Stimulated activated CD8-positive, alpha-beta memory T cell treated with anti-CD3 and anti-CD28 coated beads, Interleukin-2, amount 100 ng/mL, for 1 hour (primary cell): ENCODE measurements at places on chromosomes 1 and 21.

DNA sequence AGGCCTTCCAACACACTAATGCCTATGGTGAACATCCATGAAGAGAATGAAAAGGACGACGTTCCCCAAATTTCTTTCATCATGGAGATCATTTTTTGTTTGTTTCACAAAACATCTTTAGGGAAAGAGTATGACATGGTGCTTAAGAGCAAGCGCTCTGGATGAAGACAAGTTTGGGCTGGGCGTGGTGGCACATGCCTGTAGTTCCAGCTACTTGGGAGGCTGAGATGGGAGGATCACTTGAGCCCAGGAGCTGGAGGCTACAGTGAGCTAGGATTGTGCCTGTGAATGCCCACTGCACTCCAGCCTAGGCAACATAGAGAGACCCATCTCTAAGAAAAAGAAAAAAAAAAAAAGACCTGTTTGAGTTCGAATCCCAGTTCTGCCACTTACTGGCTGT is 253.1 kb downstream of the PTPRU start:
- no peak for DNase-seq

DNA sequence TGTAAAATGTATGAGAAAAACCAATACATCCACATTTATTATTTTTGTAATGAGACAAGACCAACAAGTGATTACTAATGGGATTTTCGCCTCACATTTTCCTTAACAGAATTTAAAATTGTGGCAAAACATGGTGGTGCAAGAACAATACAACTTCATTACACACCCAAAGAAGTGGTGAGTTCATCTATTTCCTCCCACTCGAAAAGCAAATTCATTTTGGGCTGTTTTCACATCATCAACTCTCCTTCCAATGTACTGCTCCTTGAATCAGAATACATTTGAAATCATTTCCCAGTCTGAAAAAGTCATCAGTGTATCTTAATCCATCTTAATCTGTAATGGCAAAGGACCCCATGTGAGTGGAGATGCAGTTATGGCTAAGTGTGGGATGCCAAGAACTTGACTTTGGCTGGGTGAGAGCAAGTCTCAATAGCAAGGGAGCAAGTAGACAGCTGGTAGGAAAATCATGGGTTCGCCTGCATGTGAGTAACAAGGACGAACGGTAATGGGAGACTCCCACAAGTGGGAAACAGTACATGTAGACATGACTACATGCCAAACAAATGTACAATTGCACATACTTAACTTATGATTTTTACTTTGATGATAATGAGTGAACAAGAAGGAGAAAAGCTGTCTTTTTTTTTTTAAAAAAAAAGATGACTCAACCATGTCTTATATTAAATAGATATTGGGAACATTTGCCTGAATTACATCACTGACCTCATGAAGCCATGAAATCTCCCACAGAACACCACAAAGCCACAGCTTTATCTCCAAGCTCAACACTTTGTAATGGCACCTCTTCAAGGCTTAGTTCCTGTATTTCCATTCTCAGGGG is 46.0 kb downstream of the RUNX1 start:
- no peak for DNase-seq

- DNase-seq: no peak
Observed at GRCh38 chr1:167439301-167439988, 78.9 kb downstream of the CD247 start.

DNA sequence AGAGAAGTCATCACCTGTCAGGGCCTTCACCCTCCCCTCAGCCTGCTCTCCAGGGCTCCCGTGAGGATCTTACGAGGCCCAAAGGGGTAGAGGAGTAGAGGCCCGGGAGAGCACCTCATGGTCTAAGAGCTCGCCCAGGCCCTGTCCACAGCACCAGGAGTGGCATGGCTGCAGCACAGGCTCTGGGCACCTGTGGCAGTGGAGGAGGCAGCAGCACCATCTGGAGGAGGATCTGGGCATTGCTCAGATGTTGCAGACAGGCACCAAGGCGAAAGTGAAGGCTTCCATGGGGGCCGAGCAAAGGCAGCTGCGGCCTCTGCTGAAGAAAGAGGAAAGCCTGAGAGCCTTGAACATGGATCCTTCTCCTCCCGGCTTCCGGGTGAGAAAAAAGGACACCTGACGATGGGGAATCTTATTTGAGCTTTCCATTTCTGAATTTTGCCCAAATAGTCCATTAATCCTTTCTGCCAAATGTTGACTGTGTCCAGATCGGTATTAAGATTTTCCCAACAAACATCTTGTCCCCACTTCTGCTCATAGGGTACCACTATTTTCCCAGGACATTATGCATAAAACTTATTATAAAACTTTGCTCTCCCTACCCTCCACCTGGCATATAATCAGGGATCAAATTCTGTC is 604.7 kb downstream of the PTPRC start:
- peak; percentile 32 for DNase-seq

DNA sequence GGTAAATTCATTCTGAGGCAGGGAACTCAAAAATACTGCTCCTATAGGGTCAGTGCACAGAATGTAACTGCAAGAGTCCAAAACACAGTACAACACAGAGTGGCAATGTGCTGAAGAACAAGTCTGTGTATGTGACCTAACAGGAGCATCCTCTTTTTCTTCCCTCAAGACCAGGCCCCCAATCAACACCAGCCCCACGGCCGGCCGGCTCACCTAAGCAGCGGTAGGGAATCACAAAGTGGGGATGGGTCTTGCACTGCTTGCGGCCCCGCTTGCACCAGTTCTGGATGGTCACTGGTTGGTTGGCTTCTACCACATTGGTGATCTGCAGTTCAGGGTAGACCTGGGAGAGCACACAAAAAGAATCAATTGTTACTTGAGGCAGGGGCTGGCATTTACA is 80.8 kb downstream of the APP start:
- no peak for DNase-seq

GRCh38 chr1:89523572-89524368 is 859 bp upstream of the LRRC8B start:
- no peak for DNase-seq

DNA sequence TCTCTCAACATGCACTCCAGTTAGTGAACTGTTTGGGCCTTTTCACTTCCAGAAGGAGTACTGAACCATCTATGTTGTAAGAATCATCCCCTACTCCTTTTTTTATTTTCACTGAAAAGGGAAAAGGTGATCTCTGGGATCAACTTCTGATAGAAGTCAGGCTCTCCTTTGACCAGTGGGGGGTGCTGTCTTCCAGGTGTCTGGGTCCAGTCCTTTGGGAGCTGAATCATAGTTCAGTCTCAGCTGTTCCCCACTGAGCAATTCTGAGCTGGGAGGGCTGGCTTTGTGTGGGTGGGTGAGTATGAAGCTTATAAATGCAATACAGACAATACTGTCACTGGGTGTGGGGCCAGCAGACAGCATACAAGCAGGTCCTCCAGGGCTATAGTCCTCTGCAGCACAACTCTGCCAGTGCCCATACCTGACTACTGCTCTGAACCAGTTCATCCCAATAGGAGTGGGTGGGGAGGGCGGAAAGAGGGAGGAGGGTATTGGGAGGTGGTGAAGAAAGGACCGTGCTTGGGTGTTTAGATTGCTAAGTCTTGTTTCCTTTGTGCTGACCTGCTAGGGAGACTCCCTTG is 12.5 kb upstream of the SARS1 start:
- DNase-seq: no peak

- DNase-seq: no peak
Observed at GRCh38 chr1:1299686-1300351, 7.9 kb downstream of the ACAP3 start.

- no peak for DNase-seq
Observed at GRCh38 chr1:24384251-24385090, 29.1 kb downstream of the STPG1 start.

GRCh38 chr21:31182231-31183140 is 144.2 kb upstream of the KRTAP19-8 start:
- DNase-seq: no peak

DNA sequence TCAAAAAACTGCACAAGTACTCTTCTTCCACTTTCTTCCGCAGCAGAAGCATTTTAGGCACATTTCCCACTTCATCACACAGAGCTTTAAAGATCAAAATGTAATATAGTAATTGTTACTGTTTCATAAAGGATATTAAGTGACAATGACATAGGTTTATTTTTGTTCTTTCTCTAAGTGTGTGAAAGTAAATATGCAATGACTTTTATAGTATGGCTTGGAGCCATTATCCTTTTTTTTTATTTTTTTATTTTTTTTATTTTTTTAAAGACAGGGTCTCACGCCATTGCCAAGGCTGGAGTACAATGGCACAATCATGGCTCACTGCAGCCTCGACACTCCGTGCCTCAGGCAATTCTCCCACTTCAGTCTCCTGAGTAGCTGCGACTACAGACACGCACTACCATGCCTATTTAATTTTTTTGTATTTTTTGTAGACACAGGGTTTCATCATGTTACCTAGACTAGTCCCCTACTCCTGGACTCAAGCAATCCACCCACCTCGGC is 7.0 kb downstream of the TRIM33 start:
- DNase-seq: no peak

GRCh38 chr1:214120951-214121350 is 133.2 kb downstream of the PROX1 start:
- DNase-seq: no peak

DNA sequence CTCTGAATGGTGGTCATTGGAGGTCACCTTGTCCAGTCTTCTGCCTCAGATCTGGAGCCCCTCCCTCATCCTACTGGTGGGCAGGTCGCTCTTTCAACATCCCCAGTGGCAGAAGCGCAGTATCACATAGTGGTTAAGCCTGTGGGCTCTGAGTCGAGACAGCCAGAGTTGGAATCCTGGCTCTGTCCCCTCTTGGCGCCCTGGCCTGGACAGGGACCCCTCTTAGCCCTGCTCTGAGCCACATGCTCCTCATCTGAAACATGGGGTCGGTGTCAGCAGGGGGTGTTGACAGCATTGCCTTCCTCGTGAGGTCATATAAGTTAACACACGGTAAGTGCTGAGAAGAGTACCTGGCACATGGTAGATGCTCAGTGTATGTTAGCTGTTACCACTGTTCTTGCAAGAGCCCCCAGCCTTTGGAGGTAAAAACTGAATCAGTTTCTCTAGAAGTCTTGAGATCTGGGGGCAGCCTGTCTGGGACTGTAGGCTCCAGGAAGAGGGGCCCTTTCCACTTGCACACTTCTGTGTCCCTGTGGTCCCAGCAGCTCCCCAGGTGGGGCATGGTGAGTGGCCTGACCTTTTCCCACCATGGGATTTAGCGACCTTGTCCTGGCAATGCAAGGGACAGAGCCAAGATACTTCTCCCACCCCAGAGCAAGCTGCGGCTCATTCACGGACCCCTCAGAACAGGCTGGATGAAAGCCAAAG is 6.4 kb downstream of the ZC3H12A start:
- no peak for DNase-seq

GRCh38 chr1:11925938-11926292 is 312 bp downstream of the KIAA2013 start:
- DNase-seq: no peak

- no peak for DNase-seq
Observed at GRCh38 chr1:47201179-47201578, 11.3 kb upstream of the PDZK1IP1 start.

GRCh38 chr1:173562813-173563212 is 40.1 kb downstream of the SLC9C2 start:
- no peak for DNase-seq

GRCh38 chr1:175237389-175237788 is 44.8 kb upstream of the KIAA0040 start:
- no peak for DNase-seq

DNA sequence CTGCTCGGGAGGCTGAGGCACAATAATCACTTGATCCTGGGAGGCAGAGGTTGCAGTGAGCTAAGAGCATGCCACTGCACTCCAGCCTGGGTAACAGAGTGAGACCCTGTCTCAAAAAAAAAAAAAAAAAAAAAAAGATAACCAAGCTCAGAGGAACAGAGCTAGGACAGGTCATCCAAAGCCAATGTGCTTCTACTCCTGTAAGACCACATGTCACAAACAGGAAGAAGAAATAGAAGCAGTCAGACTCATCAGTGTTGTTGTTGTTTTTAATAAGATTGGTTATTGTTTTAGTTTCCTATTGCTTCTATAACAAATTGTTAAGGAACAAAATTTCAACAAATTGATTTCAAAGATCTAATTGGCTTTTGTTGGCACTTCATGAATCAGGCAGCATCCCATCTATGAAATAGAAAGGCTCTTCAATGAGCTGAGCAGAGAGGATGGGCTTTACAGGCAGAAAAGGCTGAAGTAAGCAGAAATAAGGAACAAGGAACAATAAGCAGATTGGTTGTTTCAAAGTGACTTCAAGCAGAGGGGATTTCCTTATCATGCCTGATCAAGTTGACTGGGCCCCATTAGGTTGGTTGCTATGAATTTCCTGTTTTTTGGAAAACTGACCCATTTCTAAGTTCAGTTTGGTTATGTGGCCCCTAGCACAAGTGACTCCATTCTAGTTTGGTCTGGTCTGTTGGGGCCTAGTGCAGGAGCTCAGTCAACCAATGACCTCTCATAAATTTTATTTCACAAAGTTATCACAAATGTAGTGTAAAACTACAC is 6.0 kb upstream of the AKNAD1 start:
- DNase-seq: no peak

DNA sequence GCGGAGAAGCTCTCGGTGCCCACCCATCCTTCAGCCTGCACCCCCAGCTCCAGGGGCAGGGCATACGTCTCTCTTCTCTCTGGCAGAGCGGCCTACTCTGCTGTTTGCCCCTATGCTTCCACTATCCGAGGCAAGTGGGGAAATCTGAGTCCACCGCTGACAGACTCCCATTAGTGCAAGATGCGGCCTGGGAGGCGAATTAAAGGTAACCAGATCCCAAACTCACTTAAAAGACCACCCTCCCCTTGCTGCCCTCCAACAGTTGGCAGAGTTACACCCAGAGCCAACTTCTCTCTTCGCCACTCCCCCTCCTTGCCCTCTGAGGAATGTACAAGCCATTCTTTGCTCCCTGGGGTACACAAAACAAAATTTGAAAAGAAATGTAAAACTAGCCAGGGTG is 6.4 kb downstream of the FOXD3 start:
- DNase-seq: no peak

DNA sequence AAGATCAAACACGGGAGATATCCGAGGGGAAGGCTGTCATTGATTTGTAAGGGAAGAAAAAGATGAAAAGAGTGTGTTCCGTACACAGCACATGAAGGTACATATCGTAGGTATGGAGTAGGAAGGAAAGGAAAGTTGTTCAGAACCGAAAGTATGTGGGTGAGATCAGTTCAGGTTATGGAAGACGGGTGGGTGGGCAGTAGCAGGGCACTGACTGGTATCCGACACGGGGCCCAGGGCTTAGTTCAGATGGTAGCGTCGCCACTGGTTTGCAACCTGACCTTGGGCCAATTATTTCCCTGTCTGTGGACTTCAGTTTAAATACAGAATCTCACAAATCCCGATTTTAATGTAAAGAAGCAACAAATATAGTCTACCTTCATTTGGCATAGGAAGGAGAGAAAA is 27.8 kb upstream of the A3GALT2 start:
- DNase-seq: no peak

DNA sequence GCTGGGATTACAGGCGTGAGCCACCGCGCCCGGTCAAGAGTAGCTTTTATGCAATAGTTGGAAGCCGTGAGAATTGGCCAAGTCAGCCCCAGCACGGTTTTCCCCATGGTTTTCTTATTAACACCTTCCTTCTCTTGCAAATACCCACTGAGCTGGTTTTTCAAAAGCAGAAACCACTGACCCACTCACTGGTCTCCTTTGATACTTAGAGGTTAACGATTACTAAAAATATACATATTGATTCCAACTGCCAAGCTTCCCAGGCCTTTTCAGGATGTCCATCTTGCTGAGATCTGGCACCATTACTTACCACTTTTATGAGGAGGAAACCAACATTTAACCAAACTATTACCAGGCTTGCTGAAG is 25.9 kb upstream of the TARDBP start:
- DNase-seq: no peak
